AG20443 (cell line): ENCODE measurements at places on chromosomes 3 and 15.

- peak; percentile 58 for DNase-seq
These were observed 219.8 kb upstream of the TOPAZ1 start for GRCh38 chr3:44021651-44022594.

DNA sequence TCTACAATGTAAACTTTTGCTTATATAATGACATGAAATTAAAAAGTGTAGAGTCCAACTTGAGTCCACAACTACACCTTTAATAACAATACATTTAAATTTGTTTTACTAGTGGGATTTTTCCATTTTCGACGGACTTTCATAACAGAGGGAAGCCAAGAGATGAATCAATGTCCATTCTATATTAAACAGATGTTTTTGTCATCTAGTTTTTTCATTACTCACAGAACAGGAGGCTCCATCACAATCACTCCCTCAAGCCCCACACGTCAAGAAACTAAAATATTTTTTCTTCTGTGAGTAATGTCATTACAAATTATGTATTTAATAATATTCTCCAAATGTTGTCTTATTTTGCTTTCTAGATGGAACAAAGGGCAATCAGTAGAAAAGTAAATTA, 932.9 kb downstream of the ROBO1 start:
- DNase-seq = no peak

DNA sequence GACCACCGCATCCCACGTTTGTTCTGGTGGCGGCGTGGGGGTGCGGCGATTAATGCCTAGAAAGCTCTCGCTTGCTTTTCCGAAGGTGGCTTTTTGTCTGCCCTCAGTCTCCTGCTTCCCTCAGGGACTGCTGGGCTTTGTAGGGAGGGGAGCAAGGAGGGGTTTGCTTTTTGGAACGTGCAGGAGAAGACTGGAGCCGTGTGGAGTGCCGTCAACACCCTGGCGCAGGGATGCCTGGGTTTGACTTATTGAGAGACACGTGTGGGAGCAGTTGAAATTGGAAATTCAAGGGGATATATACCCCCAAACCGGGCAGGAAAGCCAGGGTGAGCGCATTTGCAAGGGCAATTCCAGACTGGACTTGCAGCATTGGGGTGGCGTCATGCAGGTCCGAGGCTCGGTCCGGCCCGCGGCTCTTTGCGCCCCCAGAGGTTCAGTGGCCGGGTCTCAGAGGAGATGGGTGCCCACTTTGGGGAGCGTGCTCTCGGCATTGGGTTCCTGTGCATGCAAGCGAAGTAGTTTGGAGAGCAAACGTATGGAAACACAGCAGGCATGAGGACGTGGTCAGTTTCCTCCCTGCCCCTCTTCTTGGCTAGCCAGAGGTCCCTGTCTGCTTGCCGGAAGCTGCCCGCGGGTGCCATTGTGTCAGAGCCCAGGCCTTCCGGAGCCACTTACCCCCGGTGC, 2.1 kb downstream of the EPHB1 start:
- no peak for DNase-seq

DNA sequence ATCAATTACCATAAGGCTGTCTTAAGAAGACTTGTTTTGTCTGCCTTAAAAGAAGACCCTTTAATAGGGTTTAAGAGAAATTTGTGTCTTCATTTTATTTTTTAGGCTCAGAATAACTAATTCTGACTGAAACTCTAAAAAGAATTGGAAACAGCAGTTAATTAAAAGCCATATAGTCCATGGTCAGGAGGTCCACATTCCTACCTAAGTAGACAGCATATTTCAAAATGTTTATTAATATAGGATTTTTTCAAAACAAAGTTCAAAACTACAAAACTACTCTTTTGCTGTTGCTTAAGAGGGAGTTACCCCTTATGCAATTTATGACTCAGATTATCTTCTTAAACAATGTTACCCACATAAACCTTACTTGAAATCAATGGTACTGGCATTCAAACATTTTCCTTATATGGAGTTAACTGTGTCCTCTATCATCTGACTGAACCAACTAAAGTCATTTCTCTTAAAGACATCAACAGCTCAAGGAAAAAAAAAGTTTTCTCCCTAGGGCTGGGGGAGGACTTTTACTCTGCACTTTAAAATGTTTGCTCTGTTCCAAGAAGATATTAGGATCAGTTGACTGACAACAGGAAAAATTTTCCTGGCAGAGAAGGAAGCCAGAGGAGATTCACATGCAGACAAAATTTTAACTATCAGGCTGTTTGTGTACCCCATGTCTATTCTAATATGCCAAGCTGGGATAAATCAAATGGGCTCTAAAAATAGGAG, 56.8 kb upstream of the NANOGP8 start:
- peak; percentile 42 for DNase-seq

- DNase-seq = no peak
These were observed 495.2 kb upstream of the TBL1XR1 start for GRCh38 chr3:177692304-177692975.

- DNase-seq = peak; percentile 16
These were observed 33.2 kb downstream of the CAPN3 start for GRCh38 chr15:42392309-42393024.

DNA sequence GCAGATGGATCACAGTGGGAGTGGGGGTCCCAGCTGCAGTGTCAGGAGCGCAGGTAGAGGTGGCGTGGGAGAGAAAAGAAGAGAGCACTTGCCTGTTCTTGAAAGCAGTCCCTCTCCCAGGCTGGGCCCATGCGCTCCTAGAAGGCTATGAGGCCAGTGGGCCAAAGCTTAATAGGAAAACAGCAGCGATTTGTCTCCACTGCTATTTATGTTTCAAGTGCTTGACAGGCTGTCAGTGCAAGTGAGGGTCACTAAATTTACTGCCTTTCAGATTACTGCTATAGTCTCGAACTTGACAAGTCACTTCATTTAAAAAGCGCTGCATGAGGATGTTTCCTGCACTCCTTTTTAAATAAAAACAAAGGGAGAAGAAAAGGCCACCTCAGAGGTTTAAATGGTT, 239.5 kb downstream of the GAP43 start:
- no peak for DNase-seq

DNA sequence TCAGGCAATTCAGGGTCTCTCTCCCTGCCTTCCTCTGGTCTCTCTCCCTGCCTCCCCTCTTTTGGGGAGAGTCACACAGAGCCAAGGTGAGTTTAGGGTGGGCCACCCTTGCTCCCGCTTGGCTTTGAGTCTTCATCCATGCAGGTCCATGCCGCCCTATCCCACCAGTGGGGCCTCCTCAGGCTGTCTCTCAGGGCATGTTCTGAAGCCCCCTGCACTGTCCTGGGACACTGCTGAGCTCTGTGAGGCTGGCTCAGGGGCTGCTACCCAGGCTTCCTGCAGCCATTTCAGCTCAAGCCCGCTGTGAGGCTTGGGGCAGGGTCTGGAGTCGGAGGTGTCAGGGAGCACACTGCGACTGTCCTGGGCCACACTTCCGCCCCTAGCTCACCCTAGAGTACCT, 203.1 kb downstream of the SSR3 start:
- DNase-seq = no peak

DNA sequence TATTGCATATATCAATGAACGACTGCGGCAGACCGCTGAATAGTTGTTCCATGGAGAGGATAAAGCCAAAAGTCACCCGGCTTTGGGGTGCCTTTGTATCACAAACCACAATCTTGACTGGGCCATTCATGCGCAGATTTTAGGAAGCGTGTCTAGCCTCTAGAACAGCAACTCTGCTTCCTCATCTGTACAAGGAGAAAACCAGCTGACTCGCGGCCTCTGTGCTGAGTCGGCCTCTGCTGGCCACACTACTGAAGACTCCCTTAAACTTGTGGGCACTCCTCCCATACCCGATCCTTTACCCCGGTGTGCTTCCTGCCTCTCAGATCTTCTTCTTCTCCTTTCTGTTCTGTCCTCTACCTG, 872 bp downstream of the DLEC1 start:
- DNase-seq = peak; percentile 71

DNA sequence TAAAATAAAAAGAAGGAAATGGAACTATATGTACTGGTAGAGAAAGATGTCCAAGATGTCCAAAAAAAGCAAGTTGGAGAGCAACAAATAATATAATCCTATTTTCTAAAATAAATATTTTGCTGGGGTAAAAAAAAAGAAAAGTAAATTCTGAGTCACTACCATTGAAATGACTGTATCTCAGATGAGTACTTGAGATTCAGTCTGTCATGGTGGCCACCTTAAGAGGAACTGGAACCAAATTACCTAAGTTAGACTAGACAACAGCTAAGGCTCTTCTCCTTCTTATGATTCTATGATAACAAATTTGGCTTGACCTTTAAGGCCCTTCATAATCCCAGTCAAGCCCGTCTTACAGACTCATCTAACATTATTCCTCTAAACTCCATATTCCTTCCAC, 270.6 kb upstream of the HES1 start:
- no peak for DNase-seq

GRCh38 chr3:185929192-185930151, 8.3 kb downstream of the TRA2B start:
- DNase-seq = no peak

- DNase-seq = no peak
These were observed 3.1 kb downstream of the PCYT1A start for GRCh38 chr3:196284396-196284795.

DNA sequence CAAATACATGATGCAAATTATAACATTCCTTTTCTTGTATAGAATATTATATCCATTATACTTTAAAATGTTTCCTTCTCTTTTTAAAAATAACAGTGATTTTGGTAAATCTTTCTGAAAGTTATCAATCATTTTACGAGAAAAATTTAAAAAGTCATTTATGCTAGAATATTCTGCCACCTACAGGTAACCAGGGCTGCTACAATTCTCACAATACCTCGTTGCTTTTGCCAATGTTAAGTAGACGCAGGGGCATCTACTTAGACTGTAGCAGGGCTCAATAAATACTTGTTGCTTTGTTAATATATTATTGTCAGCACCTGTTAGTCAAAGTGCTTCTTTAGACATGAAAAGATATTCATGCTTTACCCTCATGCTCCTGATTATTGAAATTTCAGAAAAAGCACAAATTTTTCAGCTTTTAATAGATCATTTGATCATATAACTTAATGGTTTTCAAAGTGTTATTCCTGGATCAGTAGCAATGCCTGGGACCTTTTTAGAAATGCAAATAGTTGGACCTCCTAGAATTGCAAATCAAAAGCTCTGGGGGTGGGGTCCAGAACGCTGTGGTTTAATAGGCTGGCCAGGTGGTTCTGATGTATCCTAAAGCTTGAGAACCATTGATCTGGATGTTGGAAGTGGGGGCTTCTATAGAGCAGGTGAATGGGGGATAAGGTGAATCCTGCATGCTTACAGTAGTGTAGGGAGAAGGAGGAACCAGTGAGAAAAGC, 223.6 kb upstream of the PDZRN3 start:
- DNase-seq = peak; percentile 63

DNA sequence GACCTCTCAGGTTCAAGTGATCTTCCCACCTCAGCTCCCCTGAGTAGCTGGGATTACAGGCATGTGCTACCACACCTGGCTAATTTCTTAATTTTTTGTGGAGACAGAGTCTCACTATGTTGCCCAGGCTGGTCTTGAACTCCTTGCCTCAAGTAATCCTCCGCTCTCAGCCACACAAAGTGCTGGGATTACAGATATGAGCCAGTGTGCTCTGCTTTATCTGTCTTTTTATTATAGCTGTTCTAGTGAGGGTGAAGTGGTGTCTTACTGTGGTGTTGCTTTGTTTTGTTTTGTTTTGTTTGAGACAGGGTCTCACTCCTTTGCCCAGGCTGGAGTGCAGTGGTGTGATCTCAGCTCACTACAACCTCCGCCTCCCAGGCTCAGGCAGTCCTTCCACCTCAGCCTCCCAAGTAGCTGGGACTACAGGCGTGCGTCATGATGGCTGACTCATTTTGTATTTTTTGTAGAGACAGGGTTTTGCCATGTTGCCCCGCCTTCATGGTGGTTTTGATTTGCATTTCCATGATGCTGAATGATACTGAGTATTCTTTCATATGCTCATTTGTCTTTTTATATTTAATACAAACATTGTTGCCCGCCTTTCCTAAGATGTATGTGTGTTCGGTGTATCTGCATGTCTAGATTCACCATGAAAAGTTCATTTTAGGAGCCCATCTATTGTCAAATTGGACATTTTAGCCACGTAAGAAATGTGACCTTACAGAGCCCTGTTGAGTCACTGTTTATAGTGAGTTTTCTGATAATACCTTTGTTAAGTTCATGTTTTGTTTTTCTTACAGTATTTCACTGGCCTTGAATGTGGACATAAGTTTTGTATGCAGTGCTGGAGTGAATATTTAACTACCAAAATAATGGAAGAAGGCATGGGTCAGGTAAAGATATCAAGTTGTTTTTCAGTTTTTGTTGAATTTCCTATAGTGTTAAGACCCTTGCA, 80.6 kb downstream of the ARIH1 start:
- DNase-seq = no peak

GRCh38 chr3:108806316-108806715, 16.3 kb upstream of the TRAT1 start:
- no peak for DNase-seq

DNA sequence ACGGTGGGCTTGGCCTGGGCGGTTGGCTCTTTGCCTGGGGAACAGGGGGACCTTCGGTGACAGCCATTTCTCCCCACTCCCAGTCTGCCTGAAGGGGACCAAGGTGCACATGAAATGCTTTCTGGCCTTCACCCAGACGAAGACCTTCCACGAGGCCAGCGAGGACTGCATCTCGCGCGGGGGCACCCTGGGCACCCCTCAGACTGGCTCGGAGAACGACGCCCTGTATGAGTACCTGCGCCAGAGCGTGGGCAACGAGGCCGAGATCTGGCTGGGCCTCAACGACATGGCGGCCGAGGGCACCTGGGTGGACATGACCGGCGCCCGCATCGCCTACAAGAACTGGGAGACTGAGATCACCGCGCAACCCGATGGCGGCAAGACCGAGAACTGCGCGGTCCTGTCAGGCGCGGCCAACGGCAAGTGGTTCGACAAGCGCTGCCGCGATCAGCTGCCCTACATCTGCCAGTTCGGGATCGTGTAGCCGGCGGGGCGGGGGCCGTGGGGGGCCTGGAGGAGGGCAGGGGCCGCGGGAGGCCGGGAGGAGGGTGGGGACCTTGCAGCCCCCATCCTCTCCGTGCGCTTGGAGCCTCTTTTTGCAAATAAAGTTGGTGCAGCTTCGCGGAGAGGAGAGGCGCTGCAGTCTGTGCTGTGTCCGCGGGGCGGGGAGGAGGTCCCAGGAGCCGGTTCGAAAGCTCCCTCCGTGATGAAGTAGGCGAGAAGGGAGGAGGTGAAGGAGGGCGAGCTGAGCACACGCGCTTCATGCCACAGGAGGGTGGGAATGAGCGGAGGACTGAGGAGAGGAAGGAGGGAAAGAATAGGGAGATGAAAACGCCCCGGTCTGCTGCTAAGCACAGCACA, 9.6 kb downstream of the CLEC3B start:
- peak; percentile 59 for DNase-seq

- no peak for DNase-seq
These were observed 13.7 kb upstream of the ALCAM start for GRCh38 chr3:105352976-105353375.

GRCh38 chr15:46696281-46696680, 1021.0 kb upstream of the SEMA6D start:
- no peak for DNase-seq

- no peak for DNase-seq
These were observed 100.2 kb upstream of the TLE3 start for GRCh38 chr15:70197945-70198361.

- peak; percentile 65 for DNase-seq
These were observed 8.4 kb downstream of the UPK1B start for GRCh38 chr3:119181765-119182164.
